ENCODE measurements at places on chromosomes 1 and 21. TPM values are rescaled to one million over a fixed set of nuclear protein-coding genes. Genes with fewer than 3 reads are reported as not detected.

Gene IQCC
- polyA plus RNA-seq = 3.2 TPM

DNA sequence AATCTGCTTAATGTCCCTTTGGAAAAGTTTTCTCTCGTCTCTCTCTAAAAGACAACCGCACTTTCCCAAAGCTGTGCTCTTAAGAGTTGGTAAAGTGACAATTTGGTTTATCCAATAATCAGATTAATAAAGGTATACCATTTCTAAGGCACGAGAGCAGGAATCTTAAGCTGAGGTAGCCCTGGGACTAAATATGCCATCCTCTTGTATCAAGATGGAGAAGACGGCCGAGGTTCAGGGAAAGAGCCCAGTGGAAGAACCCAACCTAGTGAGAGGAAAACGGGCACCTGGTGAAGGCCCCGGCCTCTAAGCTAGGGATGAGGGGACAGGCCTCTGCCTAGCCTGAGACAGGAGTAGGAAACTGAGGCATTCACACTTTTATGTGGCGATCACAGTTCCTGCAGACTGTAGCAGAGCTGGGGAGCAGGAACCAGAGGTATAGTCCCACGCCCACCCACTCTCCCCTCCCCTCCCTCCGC lies 334 bp upstream of the SARS1 start:
- DNase-seq = no peak

GRCh38 chr1:38129473-38129872 lies 82.9 kb upstream of the POU3F1 start:
- DNase-seq = no peak

DNA sequence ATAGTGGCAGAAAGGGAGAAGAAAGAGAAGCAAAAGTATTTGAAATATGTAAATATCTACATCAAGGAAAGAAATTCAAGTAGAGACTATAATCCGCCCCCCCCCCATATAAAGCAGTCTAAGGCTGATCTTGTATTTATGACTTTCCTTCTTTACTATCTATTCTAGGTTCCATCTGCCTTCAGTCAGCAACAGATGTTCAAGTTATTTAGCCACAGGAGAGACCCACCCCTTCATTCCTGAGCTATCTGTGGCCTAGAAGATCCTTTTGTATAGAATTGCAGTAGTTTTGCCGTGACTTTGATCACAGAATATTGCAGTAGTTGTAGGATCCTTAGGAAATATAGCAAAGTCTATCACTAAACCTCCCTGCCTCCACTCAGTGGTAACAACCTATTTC lies 10.7 kb upstream of the BSDC1 start:
- no peak for DNase-seq

Gene LYPD8
- not detected for polyA plus RNA-seq

GRCh38 chr1:228963795-228964177 lies 228.5 kb downstream of the RHOU start:
- DNase-seq = no peak

Gene TSSK3
- polyA plus RNA-seq = 1.7 TPM

Gene ITLN1
- not detected for polyA plus RNA-seq

GRCh38 chr1:201213106-201213770 lies 22.6 kb downstream of the IGFN1 start:
- DNase-seq = no peak

DNA sequence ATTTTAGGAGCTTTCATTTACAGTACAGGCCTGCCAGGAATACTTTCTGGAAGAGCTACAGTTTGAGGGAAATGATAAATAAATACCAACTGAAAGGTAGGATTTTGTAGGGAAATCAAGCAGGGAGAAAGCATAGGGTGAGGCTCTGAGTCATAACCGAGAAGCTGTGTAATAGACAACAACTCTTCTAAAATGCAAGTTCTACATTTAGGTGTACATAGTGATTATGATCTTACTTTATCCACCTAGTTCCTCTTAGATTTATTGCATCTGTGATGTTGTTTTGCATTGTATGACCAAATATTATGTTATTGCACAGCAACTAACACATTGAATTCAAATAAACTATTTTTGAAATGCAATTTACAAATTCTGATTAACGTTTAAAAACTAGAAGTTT lies 819.3 kb downstream of the PLA2G4A start:
- no peak for DNase-seq

Gene STYXL2
- polyA plus RNA-seq = not detected

- DNase-seq = no peak
Measured at GRCh38 chr1:72283307-72284083, 1.2 kb upstream of the NEGR1 start.

DNA sequence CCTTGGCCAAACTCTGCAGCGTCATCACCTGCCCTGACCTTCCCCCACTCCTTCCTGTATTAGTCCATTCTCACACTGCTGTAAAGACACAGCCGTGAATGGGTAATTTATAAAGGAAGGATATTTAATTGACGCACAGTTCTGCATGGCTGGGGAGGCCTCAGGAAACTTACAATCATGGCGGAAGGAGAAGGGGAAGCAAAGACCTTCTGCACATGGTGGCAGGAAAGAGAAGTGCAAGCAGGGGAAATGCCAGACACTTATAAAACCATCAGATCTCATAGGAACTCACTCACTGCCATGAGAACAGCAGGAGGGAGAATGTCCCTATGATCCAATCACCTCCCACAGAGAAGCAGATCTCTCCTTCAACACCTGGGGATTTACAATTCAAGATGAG lies 408.5 kb downstream of the PTPRU start:
- DNase-seq = no peak

Gene OLFM3
- 0.09 TPM for polyA plus RNA-seq

GRCh38 chr1:177798614-177799013 lies 171.2 kb downstream of the SEC16B start:
- DNase-seq = no peak

Gene WLS
- polyA plus RNA-seq = not detected

DNA sequence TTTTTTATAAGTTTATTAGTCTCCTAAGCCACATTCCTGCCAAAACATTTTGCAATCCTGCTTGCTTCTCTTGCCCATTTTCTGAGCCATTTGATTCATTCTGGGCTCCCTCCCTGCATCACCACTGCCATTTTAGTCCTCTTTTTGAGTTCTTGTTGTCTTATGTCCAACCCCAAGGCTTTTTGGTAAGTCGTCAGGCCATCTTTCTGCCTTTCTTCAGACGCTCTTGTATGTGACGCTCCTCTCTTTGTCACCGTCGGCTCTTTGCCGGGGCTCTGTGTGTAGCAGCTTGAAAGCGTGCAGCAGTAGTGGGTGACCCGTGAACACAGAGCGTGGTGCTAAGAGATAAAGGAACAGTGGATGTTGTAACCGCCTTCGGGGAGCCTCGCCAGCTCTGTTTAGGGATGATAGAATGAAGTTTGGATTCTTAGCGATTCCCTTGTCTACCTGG lies 14.6 kb downstream of the HUNK start:
- no peak for DNase-seq

GRCh38 chr1:47627016-47627415 lies 189.2 kb downstream of the FOXD2 start:
- no peak for DNase-seq

Gene LYPLAL1
- 79.4 TPM for polyA plus RNA-seq

DNA sequence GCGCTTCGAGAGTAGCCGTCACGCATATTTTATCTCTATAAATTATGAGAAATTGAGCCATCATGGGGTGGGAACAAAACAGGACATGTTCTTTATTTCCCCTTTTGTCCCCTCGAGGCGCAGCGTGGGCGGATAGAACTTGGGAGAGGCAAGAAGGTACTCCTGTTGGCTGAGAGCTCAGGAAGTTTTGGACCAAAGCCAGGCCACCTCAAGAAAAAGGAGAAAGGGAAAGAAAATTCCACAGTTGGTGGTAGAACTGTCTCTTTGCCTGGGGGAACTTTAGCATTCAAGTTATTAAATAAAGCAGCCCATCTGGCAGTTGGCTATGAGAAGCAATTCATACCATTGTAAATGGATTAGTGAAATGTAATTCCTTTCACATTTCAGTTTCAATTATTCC lies 76.4 kb upstream of the DSCAM start:
- no peak for DNase-seq

DNA sequence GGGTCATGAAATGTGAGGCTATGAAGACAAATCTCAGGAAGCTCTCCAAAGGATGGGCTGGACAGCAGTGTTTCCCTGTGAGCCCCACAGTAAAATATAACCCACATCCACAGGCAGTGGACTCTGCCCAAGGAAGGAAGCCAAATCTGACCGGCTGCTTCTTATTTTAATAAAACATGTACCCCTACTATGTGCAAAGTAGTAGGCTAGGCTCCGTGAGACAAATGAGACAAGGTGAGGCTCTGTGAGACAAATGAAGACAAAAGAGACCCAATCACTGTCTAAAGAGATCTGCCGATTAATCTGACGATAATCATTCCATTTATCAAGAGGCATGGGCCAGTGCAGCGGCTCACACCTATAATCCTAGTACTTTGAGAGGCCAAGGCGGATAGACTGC lies 2.1 kb downstream of the ASAP3 start:
- no peak for DNase-seq

Gene LPAR3
- not detected for polyA plus RNA-seq

All from GM12878 (cell line).